ENCODE measurements at places on chromosomes 7 and 10.

- no peak overlapping the region for H3K4me3 ChIP-seq
- H3K27ac ChIP-seq: no peak overlapping the region
- H3K36me3 ChIP-seq: peaks cover 2% of the 10 kb centered on the region
- DNase-seq: no peak
- H3K4me1 ChIP-seq: no peaks in the 10 kb centered on the region
- H3K27me3 ChIP-seq: no peaks in the 10 kb centered on the region
These were observed 102.0 kb downstream of the ADAM12 start for GRCh38 chr10:126286256-126286780.

DNA sequence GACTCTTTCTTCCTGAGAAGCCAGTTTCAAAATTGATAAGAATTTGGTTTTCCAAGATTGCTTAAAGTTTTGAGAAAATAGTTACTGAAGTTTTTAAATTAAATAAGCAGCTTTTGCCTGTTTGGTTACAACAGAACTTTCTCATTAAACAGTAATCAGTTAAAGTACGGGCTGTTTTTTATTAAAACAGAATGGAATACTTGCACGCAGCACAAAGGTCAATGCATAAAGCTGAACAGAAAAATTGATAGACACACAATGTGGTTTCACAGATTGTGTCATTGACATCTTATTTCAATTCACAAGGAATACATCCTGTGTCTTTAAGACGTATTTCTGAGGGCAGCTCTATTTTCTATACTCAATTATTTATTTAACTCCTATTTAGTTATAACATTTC, 192.2 kb downstream of the PRKG1 start:
- DNase-seq: no peak
- H3K4me3 ChIP-seq: no peak overlapping the region
- H3K4me1 ChIP-seq: no peaks in the 10 kb centered on the region
- no peak overlapping the region for H3K27ac ChIP-seq
- no peaks in the 10 kb centered on the region for H3K27me3 ChIP-seq

DNA sequence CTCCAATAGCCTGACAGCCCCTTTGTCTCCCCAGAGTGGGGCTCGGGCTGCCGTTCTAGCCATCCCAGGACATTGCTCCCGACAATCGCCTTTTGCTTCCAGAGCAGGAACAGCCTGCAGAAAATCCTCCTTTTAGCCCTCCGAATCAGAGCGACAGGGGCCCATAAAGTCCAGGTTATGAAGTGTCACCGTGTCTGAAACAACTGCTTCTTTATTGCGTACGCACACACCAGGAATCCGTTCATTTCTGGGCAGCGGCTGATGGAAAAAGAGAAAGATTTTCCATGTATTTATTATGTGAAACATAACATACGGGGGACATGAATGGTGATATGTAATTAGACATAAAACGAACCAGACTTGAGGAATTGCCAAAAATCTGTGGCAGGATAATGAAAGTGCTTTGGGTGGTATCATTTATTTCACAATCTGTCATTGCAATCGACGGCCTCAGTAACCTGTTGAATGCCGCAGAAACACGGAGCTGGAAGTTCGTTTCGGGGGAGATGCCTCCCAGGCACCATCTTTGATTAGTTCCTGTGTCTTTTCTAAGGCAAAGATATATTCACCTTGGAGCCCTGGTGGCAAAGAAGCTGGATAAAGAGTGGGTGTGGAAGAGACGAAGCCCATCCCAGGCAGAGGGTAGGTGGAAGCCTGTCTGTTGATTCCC, 48.1 kb downstream of the FAM241B start:
- H3K27ac ChIP-seq: no peak overlapping the region
- H3K4me1 ChIP-seq: peaks cover 5% of the 10 kb centered on the region
- H3K27me3 ChIP-seq: peaks cover 70% of the 10 kb centered on the region
- no peak for DNase-seq
- no peak overlapping the region for H3K4me3 ChIP-seq

DNA sequence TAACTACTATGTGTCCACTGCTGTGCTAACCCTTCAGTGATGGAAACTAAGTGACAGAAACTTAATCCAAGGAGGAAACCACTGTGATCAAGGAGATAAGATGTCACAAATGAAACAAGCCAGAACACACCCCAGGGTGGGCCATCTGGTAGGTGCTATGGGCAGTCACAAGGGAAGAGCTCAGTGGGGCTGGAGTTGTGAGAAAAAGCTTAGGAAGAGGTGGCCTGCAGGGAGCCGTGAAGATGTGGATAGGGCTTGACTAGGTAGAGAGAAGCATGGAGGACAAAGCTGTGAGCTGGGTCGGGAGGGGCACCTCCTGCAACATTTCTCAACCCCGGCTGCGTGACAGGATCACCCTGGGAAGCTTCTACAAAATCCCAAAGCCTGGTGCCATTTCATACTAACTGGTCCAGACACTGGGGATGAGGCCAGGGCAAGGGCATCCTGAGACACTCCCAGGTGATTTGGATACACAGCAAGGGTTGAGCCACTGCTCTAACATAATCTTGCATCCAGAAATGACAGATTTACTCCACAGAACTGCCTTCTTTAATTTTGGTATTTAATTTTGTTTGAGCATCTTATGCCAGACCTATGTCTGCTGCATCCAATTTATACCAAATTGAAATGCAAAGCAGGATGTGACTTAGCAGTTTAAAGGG, 69.3 kb downstream of the OSBPL3 start:
- peaks cover 52% of the 10 kb centered on the region for H3K4me1 ChIP-seq
- no peaks in the 10 kb centered on the region for H3K27me3 ChIP-seq
- peak overlapping the region; percentile 82 for H3K4me3 ChIP-seq
- DNase-seq: no peak

DNA sequence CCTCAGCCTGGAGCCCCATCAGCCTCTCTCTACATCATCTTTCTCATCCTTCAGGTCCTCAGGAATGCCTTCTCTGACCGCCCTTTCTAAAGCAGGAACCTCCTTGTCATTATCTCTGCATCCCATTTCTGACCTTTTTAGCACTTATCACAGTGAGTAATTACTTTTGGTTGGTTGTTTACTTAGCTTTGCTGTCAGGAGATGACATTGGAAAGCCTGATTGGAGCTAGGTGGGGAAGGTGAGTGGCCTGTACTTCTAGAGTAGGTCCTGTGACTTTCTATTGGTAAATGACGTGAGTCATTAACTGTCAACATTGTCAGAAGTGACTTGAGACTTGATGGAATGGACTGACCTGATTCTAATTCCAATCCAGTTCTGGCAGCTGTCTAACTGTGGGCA, 9.3 kb upstream of the SLC25A13 start:
- no peaks in the 10 kb centered on the region for H3K4me1 ChIP-seq
- no peak for DNase-seq
- no peak overlapping the region for H3K4me3 ChIP-seq
- no peak overlapping the region for H3K27ac ChIP-seq

DNA sequence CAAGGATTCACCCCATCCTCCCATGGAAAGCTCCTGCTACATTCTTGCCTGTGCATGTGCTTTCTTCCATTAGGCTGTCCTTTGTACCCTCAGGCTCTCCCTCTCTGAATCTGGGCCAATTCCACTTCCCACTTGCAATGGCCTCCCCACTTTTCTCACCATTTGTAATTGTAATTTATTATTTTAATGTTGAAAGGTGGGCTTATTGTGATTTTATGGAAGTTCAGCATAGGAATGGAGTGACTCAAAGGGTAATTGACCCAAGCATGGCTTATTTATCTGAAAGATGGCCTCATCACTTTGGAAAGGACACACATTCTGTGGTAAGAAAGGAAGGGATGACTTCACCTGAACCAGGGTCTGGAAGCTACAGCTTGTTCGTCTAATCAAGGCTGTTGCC, 46.9 kb upstream of the ORC5 start:
- H3K4me3 ChIP-seq: no peak overlapping the region
- H3K36me3 ChIP-seq: peaks cover 1% of the 10 kb centered on the region
- H3K27me3 ChIP-seq: peaks cover 37% of the 10 kb centered on the region
- H3K4me1 ChIP-seq: no peaks in the 10 kb centered on the region

DNA sequence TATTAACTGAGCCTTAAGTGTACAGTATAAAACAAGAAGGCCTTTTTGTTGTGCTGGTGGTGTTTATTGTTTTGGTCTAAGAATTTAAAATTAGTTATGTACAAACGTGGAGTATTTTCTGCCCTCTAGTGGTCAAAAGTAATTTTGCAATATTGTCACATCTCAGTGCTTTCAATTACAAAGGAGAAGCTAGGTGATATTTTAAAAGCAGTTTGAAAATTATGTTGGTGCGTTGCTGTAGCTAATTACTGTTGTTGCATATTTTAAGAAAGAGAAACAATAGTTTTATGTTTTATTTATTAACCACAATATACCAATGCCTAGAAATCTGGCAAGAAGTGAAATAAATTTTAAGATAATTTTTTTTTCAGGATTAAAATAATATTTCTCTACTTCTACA, 11.4 kb downstream of the NPVF start:
- H3K4me1 ChIP-seq: no peaks in the 10 kb centered on the region
- peaks cover 36% of the 10 kb centered on the region for H3K27me3 ChIP-seq
- no peak overlapping the region for H3K4me3 ChIP-seq
- no peak for DNase-seq
- no peak overlapping the region for H3K27ac ChIP-seq
- H3K36me3 ChIP-seq: no peaks in the 10 kb centered on the region

- peak overlapping the region; percentile 39 for H3K27ac ChIP-seq
- peaks cover 35% of the 10 kb centered on the region for H3K4me1 ChIP-seq
- peaks cover 8% of the 10 kb centered on the region for H3K36me3 ChIP-seq
- no peak for DNase-seq
- H3K27me3 ChIP-seq: no peaks in the 10 kb centered on the region
These were observed 9.4 kb downstream of the ING3 start for GRCh38 chr7:120959929-120960484.

DNA sequence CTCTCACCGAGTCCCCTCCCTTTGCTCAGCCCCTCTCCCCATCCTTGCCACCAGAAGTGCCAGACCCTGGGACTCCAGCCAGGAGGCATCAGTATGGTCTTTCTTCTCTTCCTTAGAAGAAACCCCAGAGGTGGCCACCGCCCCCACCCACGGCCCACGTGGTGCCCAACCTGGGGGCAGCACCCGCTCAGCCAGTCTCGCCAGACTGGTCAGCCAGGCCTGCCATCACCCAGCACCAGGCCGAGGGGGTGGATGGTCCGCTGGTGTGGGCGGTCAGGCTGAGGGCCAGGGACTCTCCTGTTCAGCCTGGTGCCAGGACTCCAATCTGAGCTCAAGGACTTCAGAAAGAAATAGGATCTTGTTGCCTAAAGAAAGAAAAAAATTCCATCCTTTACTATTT, 5.8 kb upstream of the CLDN4 start:
- H3K27me3 ChIP-seq: peaks cover 7% of the 10 kb centered on the region
- DNase-seq: no peak
- H3K36me3 ChIP-seq: no peaks in the 10 kb centered on the region
- no peak overlapping the region for H3K4me3 ChIP-seq

GRCh38 chr7:46168671-46169383, 247.8 kb upstream of the IGFBP3 start:
- H3K4me1 ChIP-seq: no peaks in the 10 kb centered on the region
- H3K27ac ChIP-seq: no peak overlapping the region
- no peak for DNase-seq
- H3K27me3 ChIP-seq: no peaks in the 10 kb centered on the region
- H3K4me3 ChIP-seq: no peak overlapping the region

DNA sequence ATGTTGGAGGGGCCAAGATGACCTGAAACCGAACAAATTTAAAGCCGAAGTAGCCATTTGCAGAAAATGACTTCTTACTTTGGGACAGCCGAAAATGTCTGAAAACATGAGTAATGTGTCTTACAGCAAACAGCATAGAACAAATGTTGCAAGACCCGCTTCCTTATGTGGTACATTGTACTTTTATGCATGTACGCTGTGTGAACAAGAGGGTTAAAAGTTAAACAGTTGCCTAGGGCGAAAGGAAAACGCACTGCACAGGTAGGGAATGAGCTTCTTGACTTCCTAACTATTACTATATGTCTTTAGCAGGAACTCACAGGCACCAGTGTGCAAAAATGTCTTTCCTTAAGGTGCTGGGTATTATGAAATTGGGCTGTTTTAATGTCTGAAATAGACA, 303.5 kb upstream of the MGMT start:
- no peaks in the 10 kb centered on the region for H3K4me1 ChIP-seq
- peaks cover 10% of the 10 kb centered on the region for H3K27me3 ChIP-seq
- no peak overlapping the region for H3K27ac ChIP-seq
- no peaks in the 10 kb centered on the region for H3K36me3 ChIP-seq

DNA sequence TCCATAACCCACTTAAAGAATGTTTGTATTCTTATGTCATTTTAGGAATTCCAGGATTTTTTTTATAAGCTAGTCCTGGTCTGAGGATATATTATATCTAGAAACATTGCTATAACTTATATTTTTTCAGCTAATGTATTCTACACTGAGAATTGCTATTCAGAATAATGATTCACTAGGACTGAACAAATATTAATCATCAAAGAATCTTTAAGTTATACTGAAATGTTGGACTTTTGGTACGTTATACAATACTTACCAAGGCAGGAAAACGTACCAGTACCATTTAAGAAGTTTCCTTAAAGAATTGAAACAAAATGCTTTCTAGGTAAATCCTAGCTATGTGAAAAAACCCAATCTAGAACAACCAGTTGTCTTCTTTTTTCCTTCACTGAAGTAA, 18.4 kb downstream of the PTTG1IP2 start:
- no peak overlapping the region for H3K4me3 ChIP-seq
- H3K27ac ChIP-seq: no peak overlapping the region
- no peak for DNase-seq
- H3K36me3 ChIP-seq: no peaks in the 10 kb centered on the region
- H3K27me3 ChIP-seq: peaks cover 18% of the 10 kb centered on the region

DNA sequence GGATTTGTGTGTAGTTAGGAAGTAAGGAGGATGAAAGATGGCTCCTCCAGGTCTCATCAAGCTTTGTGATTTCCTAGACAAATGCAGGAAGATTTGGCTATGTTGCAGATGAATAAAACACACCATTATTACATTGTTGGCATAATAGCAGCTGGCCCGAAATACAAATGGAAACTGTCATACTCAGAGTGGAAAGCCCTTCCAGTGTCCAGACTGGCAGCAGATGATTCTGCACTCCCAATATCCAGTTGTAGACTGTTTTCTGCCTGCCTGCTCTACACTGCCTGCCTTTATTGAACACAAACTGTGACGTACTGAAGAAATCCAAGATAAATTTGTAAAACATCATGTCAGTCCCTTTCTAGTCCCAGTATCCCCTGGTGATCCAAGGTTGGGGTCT, 99.7 kb upstream of the FZD1 start:
- H3K36me3 ChIP-seq: no peaks in the 10 kb centered on the region
- no peaks in the 10 kb centered on the region for H3K4me1 ChIP-seq
- DNase-seq: no peak
- H3K27me3 ChIP-seq: no peaks in the 10 kb centered on the region
- no peak overlapping the region for H3K27ac ChIP-seq

GRCh38 chr10:132395704-132396493, 1.1 kb upstream of the PWWP2B start:
- peak overlapping the region; percentile 25 for H3K4me3 ChIP-seq
- no peaks in the 10 kb centered on the region for H3K27me3 ChIP-seq
- no peak overlapping the region for H3K27ac ChIP-seq
- H3K4me1 ChIP-seq: peaks cover 11% of the 10 kb centered on the region

DNA sequence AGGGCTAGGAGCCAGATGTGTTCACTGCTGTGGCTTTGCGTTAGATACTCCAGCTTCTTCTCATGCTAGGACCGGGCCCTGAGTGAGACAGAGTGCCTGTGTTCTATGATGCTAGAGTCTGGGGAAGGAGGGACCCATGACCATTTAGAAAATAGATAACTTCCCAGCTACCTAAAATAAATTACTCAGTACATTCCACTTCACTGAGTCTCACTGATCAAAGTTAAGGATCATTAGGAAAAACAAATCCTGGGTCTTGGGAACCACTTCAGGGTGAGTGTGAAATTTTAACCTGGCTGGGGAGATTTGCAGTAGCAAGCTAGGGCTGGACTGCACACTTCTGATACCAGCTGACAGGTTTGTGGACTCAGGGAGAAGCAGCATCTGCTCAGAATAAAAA, 138.1 kb downstream of the EMX2 start:
- DNase-seq: no peak
- H3K4me3 ChIP-seq: no peak overlapping the region
- no peaks in the 10 kb centered on the region for H3K36me3 ChIP-seq

All from T-helper 17 cell (primary cell).